ENCODE measurements at places on chromosomes 12 and 14. TPM values are rescaled to one million over a fixed set of nuclear protein-coding genes. Genes with fewer than 3 reads are reported as not detected.

DNA sequence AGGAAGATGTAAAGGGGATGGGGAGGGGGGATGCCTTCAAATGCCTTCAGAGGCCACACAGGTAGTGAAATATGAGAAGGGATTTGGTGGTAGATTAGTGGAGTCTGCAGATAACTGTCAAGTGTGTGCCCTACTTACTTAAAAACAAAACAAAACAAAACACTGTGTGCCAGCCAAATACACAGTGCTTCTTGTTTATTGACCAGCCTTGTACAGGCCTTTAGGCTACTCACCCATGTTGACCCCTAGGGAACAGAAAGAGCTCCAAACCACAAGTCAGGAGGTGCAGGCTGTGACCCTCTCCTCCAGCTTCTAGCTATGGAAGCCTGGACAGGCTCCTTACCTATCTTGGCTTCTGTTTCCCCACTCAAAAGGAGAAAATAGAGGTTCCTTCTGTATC is 562.0 kb downstream of the ETNK1 start:
- DNase-seq, result no peak

DNA sequence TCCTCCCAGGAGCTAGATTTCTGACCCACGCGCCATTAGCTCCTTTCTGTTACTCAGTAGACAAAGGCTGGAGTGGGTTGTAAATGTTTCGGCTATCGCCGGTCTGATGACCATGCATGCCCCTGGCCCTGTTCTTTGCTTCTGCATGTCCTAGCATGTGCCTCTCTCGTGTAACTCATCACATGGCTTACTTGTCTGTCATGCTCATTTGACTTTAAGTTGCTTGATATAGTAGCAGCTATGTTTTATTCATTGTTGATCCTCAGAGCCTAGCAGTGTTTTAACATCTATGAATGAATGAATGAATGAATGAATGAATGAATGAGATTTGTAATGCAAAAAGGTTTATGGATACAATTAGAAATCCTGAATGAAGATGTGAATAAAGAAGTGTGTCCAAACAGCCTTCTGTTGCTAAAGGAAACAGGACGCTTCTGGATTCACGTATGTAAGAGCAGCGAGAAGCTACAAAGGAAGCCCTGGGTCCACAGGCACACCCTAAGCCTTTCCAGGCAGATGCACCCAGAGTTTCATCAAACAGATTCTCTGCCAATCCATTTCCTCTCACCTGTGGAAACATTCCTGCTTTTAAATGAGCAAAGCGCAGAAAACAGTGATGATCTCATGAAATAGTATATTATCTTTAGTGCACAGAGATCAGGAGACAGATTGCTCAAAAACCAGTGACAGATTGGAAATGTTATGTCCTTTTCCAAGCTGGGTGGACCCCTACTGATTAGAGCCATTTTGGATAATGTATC is 3.4 kb downstream of the GSG1 start:
- DNase-seq, result no peak

DNA sequence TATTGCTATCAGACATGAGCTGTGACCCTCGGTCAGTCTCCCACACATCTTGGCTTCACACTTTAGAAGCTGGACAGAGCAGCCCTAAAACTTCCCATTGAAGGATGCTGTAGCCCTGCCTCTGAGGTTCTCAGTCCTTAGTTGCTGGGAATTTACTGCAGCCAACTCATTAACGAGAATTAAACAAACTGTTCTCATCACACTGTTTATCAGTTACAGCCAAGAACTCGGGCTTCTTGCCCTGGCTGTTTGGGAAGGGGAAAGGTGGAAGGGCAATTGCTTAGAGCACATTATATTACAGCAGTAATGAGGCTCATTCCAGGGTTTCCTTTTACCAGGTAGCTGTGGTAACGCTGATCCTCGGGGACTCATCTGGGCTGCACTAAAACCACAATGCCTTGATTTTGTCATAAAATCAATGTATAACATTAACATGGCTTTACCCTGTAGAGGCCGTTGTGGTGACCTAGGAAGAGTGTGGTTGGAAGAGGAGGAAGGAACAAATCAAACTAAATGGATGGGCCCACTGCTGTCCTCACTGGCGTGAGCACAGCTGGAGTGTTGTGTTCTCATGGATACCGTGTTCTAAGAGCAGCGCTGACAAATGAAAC is 87.1 kb downstream of the GPR135 start:
- no peak for DNase-seq

DNA sequence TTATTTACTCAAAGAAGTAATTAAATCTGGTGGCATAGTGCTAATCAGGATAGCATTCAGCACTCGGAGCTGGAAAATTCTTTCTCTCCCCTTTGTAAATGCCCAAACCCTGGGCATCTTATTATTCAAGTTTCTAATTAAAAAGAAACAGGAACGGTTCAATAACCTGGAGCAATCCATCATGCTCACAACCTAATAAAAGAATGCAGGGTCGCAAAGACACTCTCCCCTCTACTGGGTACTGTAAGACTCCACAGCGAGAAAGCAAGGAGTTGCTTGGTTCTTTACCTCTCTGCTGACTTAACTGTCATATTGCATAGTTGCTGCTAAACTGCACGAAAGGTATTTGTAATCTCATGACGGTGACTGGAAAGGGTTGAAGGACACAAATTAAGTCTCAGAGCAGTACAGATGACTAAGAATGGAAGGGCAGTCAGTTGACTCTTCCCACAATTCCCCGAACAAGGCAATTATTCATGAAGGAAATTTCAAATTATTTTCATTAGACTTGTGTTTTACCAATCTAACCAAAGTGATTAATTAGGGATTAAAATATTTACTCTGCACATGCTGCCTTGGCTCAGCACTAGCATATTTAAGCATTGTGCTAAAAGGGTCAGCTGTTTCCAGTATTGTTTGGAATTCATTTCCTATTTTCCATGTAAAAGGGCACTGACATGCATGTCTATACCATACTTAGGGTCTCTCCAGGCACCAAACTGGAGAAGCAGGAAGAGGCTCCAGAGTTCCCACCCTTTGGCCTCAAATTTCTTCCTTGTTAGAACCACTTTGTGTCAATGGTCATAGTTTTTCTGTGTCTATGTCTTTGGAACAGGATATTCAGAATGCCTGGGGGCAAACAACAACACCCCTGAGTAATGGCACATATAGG is 182.2 kb downstream of the EXOC5 start:
- DNase-seq, result no peak

- DNase-seq, result peak; percentile 25
Observed at GRCh38 chr14:59189091-59189785, 771 bp downstream of the DAAM1 start.

DNA sequence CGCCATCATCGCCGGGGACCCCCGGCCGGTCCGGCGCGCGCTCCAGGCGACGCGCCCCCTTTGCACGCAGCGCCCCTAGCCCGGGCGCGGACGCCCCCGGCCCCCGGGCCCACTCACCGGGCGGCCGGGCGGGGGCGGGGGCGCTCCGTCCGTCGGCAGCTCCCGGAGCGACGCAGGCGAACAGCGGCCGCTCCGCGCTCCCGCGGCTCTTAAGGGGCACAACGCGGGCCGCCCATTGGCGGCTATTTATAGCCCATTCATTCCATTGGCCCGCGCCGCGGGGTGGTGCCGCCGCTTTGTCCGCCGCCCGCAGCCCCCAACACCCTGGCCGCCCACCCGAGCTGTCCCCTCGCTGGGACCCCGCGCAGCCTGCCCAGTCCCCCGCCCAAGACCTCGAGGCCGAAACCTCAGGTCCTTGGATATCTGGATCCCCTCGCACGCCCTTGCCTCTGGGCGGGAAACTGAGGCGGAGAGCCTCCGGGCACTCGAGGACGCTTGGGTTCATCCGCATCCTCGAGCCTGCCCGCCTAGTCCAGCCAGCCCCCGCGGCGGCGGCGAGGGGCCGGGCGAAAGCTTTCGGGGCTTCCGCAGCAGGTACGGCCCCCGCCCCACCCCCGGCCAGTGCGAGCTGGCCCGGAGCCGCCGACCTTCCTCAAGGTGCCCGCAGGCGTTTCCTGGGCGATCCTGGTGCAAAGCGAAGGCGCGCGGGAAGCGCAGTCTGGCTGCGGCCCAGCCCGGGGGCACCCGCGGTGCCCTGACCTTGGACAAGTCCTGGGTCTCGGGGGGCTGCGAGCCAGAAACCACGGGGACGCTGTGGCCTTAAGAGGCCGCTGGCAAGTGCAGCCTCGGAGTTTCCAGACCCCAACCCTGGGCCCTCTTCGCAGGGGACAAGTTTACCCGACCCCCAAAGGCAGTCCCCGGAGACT is at the start of gene CKB:
CKB (minus strand) TSS at position 182 of the 926 bp plus-strand sequence. CDS start 337 bp downstream, outside the sequence.
- peak; percentile 43 for DNase-seq

- peak; percentile 87 for DNase-seq
Observed at GRCh38 chr12:12432364-12432763, 75.5 kb downstream of the BORCS5 start.

- no peak for DNase-seq
Observed at GRCh38 chr12:107490010-107490409, 195.6 kb upstream of the PWP1 start.

- DNase-seq, result no peak
Observed at GRCh38 chr14:87158283-87158682, 834.7 kb downstream of the GALC start.

- DNase-seq, result no peak
Observed at GRCh38 chr14:28120391-28120790, 646.2 kb upstream of the FOXG1 start.

- no peak for DNase-seq
Observed at GRCh38 chr12:2627076-2627834, 167.5 kb upstream of the FKBP4 start.

GRCh38 chr14:104320611-104321086 is 182.3 kb downstream of the KIF26A start:
- no peak for DNase-seq

GRCh38 chr14:105224845-105225570 is 23.3 kb upstream of the BTBD6 start:
- DNase-seq, result no peak

DNA sequence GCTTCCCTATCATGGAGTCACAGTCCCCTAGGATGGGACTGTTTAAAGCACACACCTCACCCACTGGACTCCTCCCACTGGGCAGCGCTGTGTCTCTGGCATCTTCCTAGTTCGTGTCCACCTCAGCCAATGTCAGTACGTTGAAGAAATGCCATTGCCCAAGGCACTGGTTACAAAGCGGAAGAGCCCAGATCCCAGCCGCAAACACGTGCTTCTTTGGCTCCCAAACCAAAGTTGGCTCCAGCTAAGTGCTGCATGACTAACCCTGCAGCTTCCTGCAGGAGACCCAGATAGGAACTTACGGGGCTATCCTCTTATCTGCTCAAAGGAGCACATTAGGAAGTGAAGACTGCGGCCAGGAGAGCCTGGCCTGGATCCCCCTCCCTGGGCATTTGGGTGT is 9.3 kb downstream of the SYNE3 start:
- DNase-seq, result peak; percentile 97

Gene ASPG
- not detected for total RNA-seq

Gene HOXC5
- total RNA-seq, result 1.8 TPM

Gene PCNX1
- total RNA-seq, result 47.4 TPM
